ENCODE measurements at places on chromosomes 7 and 10.

DNA sequence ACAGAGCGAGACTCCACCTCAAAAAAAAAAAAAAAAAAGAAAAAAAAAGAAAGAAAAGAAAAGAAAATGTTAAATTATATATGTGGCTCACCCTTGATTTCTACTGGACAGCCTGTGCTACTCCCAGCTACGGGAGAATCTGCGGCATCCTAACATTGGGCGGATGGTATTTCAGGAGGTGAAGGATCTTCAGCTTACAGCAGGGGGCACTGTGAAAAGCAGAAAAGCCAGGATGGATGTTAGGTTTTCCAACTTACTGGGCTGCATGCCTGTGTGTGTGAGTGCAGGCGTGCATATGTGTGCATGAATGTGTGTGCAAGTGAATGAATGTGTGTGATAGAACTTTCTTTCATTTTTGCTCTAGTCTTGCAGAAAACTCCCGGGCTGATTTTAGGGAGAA, 1066.5 kb downstream of the TYW1 start:
- DNase-seq, result no peak

DNA sequence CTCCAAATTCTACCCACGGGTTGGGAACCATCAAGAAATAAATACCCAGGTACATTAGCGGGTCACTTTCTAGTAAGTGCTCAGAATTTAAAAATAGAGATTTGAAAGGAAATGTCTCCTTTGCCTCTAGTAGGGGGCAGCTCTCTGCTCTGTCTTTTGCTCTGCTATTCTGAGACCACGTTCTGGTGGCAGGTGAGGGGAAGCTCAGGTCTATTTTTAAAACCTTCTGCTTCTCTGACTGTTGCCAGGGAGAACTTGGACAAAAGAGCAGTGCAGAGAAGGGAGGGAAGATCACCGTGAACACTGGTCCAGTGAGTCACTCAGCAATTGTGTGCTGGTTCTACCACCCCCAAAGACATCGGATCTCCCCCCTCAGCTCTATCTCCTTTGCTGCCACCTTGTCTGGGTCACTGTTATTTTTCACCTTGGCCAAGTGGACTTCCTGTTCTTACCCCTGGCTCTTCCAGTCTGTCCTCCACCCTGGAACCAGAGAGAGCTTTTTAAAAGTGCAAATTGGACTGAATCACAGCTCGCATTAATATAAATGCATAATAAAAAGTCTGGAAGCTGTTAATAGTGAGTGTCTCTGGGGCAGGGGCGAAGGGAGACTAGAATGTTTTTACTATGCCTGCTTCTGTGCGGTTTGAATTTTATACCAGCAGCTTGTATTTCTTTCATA, 72.4 kb upstream of the LOXL4 start:
- no peak for DNase-seq

- DNase-seq, result no peak
Measured at GRCh38 chr10:119289227-119289920, 82.0 kb downstream of the GRK5 start.

- DNase-seq, result no peak
Measured at GRCh38 chr10:125823663-125824251, 411 bp downstream of the BCCIP start.

- no peak for DNase-seq
Measured at GRCh38 chr10:84352251-84352842, 24.0 kb downstream of the CCSER2 start.

DNA sequence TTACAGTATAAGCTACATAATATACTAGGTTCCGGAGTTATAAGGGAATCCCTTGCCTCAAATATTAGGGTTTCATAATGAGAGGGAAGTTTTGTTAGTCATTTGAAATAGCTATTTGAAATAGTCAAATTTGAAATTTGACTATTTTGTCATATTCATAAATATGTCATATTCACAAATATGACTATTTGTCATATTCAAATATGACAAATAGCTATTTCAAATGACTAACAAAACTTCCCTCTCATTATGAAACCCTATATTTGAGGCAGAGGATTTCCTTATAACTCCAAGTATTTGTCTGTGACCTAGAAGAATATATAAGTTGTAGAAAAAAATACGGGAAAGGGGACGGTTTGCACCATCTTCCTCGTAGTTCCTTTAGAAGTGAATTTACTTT, 76.6 kb downstream of the HDAC9 start:
- no peak for DNase-seq

DNA sequence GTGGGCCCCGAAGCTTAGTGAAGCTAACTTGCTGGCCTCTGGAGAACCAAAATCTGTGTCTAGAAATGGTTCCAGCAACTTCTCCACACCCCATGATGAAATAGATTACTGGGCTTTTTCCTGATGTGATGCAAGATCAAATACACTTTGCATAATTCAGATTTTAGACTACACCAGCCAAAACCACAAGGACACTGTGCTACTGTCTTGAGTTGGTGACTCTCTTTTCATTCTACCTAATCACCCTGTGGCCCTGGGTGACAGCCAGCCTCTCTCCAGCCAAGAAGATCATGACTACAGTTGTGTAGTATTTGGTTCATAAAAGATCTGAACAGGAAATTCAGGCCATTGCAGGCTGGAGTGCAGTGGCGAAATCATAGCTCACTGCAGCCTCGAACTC, 22.2 kb downstream of the AZGP1 start:
- no peak for DNase-seq

- DNase-seq, result no peak
Measured at GRCh38 chr10:72252972-72253371, 20.8 kb upstream of the DDIT4 start.

DNA sequence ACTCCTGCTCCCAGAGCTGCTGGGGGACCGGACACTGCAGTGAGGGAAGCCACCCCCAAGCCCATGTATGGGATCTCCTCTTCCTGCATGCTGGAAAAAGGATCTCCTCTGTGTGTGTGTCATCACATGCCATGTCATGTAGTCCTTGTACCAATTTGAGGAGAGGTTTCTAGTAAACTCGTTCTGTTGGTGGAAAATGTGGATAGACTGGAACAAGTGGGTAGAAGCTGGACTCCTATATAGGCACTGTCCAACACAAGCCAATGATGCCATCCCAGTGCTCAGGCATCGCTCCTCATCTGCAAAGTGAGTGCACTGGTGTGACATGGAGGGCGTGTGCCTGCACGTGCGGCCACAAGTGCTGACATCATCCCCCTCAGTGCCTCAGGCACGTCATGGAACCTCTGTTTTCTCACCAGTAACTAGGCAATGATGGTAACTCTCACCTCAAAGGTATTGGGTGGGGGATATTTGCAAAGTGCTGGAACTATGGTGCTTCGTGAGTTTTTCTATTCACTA, 19.3 kb downstream of the MYO1G start:
- DNase-seq, result no peak

DNA sequence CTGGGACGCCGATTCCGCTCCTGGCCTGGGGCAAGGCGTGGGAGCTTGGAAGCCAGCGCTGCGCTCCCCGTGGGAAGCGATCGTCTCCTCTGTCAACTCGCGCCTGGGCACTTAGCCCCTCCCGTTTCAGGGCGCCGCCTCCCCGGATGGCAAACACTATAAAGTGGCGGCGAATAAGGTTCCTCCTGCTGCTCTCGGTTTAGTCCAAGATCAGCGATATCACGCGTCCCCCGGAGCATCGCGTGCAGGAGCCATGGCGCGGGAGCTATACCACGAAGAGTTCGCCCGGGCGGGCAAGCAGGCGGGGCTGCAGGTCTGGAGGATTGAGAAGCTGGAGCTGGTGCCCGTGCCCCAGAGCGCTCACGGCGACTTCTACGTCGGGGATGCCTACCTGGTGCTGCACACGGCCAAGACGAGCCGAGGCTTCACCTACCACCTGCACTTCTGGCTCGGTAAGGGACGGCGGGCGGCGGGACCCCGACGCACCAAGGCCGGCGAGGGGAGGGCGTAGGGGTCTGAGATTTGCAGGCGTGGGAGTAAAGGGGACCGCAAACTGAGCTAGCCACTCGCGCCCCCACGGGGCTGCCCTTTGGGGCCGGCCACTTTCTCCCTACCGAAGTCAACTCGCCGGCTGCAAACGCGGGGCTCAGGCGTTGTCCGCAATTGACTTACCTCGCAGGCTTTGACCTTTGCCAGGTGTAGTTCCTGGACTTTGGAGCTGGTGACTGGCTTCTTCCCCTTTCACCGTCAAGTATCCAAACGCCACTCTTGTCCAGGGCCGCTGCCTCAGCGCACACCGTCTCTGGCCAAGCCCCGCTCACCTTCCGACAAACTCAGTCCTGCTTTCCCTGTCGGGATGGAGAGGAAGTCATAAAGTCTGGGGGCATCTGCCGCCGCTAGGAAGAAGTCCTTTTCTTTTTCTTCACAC, at the start of gene SCIN:
Gene SCIN (plus strand): TSS at position 187 of the 928 bp plus-strand sequence. CDS start 67 bp downstream, at position 254.
- peak; percentile 70 for DNase-seq

- DNase-seq, result no peak
Measured at GRCh38 chr7:41131956-41132355, 570.9 kb downstream of the INHBA start.

GRCh38 chr10:124992462-124993344, 50.8 kb downstream of the ZRANB1 start:
- DNase-seq, result no peak

GRCh38 chr10:70462349-70462984, 16.1 kb upstream of the PALD1 start:
- DNase-seq, result peak; percentile 87

DNA sequence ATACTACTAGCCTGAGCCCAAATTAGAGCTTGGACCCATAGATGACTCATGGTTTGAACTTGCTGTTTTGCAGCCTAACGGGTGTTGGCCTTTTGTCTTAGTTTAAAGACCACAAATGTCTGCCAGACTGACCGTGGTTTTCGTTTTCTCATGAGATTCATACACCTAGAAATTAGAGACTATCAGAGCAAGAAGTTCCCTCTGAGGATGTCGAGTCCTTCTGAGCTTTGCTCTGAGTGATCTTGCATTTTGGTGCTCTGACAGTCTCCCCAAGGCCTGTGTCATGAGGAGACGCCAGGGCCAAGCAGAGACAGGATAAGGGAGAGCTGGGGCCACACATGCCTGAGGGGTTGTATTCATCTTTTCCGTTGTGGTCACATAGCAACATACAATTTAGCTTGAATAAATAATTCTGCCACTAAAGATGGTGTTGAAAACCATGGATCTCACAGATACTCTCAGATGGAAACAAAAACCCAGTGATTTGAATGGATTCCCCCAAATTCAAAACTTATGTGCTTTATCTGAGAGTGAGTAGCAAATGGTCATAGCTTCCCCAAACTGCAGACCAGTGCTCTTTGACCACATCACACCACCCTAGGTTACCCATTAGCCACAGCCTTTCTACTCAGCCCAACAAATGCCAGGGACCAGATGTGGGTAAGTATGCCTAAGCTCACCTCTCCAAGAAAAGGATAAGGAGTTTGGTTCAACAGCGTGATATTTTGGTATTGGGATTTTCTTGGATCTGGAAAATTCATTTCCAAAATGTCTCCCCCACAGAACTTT, 762.0 kb upstream of the IGFBP3 start:
- no peak for DNase-seq

DNA sequence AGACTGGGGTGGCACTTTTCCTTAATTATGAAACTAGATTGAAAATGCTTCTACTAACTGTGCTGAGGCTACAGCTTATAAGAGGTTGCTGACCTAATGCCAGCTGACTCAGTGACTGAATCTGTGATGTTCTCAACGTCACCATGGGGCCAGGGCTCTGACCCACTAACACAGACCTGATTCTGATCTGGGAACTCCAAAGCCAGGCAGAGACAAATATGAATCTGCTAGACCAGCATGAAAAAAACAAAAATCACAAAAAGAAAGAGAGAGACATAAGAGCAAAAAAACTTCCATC, 16.1 kb downstream of the USP6NL start:
- no peak for DNase-seq

DNA sequence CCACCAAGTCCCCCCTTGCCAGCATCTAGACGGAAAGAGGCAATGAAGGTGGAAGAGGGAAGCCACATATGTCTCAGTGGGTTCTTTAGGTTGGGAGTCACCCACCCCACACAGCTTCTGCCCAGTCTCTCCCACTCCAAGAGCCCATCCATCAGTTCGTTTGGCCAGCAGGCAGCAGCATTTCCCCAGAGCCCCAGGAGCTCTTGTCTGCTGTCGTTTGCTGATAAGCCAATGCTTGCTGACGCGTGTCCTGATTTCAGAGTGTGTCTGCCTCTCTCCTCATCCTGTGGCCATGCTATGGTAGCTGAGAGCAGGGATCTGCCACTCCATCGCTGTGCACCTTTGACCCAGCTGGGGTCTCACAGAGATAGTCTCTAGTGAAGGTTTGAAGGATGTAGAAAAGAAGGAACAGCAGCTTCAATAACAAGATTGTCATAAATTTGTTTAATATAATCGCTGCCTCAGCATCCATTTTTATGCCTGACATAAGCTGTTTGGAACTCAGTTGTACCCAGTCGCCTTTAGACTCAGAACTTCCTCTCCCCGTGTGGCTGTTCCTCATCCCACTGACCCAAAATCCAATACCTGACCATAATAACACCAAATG, 39.4 kb upstream of the GDF10 start:
- DNase-seq, result no peak

All from Right ventricle myocardium inferior (tissue), 1 donor.